ENCODE measurements at places on chromosomes 7 and 10.

DNA sequence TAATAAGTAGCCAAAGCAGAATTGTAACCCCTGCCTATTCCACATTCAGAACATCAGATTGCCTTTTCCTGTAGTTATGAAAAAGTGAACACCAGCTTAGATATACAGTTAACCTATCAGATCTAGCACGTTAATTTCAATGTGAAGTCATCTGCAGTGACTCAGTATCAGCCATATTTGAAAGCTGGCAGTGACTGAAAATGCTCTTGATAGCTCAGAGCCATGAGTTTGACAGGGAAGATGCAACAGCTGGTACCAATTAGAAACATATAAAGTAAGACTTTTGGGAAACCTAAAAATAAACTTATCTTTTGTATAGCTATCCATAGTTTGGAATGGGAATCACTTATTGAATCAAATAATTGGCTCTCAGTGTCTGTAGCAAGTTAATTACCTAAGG is 284.1 kb upstream of the NPSR1 start:
- DNase-seq, result no peak

- DNase-seq, result no peak
Measured at GRCh38 chr10:67663449-67664087, 32.4 kb downstream of the CTNNA3 start.

GRCh38 chr7:45457591-45457990 is 116.6 kb upstream of the ADCY1 start:
- no peak for DNase-seq

DNA sequence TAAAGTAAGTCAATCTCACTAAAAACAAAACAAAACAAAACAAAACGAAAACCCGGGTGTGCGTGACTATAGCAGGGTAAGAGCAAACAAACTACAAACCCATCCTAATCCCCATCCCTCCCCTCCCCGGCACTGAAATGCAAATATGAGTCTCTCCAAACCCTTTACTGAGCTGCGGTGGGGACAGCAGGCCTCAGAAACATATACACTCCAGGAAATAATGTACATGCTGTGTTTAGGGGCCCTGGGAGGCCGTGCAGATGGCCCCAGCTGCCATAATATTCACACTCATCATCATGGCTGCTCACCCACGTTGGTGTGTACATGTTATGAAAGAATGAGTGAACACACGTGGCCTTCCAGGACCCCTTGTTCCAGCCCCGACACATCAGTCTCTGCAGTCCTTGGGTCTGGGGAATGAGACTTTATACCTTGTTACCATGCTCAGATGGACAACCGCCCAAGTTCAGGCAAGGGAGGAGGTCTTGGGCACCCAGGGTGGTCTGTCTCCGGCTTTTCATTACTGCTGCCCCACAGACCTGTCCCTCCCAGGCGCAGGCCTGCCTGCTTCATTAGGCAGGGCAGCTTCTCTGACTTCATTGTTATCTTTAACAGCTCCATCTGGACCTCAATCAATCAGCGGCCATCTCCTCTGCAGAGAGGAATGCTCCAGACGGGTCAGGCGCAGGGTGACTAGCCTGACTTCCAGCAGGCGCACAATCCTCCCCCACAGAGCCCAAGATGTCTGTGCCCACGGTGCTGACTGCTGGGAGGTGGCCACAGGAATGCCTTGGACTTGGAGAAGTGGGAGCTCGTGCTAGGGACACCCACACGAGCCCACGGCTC is 20.6 kb downstream of the HSPA12A start:
- DNase-seq, result no peak

DNA sequence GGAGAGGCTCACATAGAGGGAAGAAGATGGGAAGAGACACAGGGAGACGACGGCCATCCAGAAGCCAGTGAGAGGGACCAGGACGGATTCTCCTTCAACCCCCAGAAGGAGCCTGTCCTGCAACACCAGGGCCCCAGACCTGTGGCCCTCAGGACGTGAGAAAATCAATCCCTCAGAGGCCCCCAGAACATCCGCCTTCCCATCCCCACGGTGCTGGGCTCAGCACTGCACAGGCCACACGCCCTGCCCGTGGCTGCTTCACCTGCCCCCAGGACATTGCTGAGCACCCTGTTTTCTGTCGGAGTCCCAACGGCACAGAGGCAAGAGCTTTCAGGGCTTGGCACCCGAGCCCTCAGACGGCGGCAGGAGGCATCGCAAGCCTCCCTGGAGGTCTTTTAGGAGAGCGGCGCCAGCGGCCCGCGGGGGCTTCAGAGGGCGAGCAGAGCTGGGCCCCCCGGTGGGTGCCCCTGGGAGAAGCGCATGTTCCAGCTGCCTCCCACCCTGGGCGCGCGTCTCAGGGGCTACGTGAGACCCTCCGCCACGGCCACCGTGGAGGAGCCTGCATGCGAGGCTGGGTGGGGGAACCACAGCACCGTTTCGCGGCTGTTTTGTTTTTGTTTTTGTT is 42.8 kb downstream of the PDGFA start:
- no peak for DNase-seq

DNA sequence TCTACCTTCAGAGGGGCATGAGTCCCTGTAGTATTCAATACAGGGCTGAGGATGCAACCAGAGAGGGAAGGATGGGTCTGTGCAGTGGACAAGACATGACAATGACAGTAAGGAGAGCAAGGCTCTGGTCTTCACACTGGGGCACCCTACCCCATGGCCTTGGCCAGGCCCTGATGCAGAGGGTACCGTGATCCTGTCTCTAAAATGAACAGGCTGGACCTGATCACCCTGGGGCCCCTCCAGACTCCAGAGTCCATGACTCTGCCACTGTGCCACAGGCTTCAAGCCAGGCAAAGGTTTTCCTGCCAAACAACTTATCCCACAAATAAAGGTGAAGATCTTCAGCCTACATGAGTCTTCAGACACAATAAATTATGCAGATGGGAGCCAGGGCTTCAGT is 4.9 kb downstream of the MAT1A start:
- DNase-seq, result no peak

DNA sequence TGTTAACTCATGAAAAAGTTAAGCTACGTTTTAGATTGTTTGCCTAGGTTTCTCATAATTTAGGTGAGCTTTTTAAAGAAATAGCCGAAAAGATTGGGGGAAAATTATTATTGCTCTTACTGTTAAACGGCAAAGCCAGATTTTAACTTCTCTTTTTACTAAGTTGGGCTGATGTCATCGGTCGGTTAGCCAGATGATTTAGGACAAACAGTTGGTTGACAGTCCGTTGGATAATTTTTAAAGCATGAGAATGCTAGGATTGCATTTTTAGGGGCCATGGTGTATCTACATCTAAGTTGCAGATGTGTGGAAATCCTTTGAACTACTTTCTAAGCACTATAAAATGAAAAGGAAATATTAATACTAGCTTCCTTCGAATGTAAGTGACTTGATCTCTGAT is 280.9 kb upstream of the AKR1E2 start:
- no peak for DNase-seq

DNA sequence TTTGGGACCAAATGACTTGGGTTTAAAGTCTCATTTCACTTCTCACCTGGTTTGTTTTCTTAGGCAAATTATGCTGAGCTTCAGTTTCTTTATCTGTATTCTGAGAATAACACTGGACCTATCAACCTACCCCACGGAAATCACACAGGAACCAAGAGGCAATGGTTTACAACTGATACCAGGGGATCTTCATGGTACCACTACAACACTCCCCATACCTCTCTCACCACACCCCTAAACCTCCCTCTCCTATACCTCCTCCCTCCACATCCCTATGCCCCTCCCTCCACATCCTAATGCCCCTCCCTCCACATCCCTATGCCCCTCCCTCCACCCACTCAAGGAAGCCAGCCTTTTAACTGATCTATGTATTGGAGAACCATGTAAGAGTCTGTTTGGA is 9.9 kb downstream of the FAM204A start:
- DNase-seq, result no peak
